ENCODE measurements at places on chromosomes 13 and 19.

DNA sequence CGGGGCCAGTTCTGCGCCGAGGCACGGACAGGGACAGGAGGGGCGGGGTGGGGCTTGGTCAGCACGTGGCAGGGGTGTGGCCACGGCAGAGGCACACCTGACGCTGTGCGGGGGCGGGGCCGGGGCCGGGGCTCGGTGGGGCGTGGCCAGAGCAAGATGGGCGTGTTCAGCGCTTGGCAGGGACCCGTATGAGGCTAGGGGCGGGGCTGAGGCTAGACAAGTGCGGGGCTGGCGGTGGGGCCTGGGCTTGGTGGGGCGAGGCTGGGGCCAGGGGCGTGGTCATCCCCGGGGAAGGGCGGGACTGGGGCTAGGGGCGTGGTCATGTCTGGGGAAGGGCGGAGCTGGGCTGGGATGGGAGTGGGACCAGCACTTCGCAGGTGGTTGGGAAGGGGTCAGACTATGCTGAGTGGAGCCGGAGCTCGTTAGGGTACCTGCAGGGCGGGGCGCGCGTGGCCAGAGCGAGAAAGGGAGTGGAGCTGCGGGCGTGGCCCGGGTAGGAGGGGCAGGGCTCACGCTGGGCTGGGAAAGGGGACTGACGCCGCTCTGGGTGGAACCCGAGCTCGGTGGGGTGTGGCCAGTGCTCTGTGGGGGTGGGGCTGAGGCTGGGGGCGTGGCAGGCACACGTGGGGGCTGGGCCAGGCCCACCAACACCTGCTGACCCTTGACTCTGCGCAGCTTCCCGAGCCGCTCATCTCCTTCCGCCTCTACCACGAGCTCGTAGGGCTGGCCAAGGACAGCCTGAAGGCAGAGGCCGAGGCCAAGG lies 12.8 kb downstream of the POLR2E start:
- peak; percentile 84 for DNase-seq

- DNase-seq = no peak
Measured at GRCh38 chr19:5200844-5201243, 139.8 kb downstream of the PTPRS start.

DNA sequence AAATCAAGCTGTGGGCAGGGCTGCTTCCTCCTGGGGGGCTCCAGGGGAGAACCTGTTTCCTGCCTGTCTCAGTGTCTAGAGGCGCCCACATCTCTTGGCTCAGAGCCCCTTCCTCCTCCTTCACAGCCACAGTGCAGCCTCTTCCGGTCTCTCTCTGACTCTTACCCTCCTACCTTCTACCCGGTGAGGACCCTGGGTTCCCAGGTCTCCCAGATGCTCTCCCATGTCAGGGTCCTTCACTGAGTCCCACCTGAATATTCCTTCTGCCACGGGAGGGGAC lies 153.1 kb downstream of the KDM4B start:
- no peak for DNase-seq

- DNase-seq = no peak
Measured at GRCh38 chr13:72678312-72678711, 49.1 kb downstream of the MZT1 start.

DNA sequence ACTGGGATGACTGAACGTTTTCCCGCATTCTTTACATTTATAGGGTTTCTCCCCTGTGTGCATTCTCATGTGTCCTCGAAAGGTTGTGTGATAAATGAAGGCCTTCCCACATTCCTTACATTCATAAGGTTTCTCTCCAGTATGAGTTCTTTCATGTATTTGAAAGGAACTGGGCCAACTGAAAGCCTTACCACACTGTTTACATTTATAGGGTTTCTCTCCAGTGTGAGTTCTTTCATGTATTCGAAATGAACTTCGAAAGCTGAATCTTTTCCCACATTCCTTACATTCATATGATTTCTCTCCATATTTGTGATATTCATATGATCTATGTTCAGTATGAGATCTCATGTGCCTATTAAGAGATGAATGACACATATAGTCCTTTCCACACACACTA lies 19.4 kb downstream of the ZNF709 start:
- DNase-seq = no peak

DNA sequence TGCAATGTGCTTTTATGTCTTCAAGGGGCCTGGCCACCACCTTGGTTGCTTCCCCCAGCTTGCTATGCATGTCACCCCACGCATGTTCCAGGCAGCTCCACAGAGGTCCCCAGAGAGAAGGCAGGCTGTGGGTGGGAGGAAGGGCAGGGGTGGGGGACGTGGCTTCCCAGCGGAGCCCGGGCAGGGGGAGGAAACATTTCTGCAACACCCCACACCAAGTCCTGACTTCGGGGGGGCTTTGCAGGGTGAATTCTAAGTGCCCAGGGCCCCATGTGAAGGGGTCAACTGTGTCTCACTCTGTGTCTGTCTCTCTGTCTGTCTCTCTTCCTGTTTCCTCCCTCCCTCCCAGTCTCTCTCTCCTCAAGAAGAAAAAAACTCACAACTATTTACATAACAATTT lies 39.6 kb downstream of the LTBP4 start:
- DNase-seq = no peak

- DNase-seq = no peak
Measured at GRCh38 chr13:31798189-31798588, 58.9 kb downstream of the RXFP2 start.

DNA sequence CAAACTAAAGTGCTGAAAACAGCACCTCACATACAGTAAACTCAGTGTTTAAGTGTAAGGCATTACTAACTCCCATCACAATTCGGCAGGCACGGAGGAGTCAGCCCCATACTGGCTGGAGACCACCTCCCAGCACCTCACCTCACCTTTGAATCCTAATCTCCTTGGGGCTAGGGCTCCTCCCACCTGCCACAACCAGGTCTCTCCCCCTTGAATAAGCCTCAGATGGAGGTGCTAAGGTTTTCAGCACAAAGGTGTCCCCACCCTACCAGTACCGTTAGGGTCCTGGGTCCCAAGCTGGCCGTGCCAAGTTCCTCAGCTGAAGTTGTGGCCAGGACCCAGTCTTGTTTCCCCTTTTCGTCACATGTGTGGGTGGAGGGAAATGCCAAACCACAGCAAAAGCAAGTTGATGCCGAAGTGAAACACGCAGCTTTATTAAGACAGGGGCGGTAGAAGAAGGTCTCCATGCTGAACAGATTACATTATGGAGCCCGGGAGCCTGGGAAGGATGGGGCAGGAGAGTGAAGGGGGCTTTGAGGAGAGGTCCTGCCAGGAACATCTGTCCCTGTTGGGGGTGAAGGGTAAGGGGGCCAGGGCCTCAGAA lies at the start of gene IGFLR1:
Gene IGFLR1 (minus strand): TSS at position 332 of the 604 bp plus-strand sequence. CDS start 1,272 bp downstream, outside the sequence.
- peak; percentile 83 for DNase-seq

- no peak for DNase-seq
Measured at GRCh38 chr13:113820813-113821651, 42.8 kb downstream of the GAS6 start.

DNA sequence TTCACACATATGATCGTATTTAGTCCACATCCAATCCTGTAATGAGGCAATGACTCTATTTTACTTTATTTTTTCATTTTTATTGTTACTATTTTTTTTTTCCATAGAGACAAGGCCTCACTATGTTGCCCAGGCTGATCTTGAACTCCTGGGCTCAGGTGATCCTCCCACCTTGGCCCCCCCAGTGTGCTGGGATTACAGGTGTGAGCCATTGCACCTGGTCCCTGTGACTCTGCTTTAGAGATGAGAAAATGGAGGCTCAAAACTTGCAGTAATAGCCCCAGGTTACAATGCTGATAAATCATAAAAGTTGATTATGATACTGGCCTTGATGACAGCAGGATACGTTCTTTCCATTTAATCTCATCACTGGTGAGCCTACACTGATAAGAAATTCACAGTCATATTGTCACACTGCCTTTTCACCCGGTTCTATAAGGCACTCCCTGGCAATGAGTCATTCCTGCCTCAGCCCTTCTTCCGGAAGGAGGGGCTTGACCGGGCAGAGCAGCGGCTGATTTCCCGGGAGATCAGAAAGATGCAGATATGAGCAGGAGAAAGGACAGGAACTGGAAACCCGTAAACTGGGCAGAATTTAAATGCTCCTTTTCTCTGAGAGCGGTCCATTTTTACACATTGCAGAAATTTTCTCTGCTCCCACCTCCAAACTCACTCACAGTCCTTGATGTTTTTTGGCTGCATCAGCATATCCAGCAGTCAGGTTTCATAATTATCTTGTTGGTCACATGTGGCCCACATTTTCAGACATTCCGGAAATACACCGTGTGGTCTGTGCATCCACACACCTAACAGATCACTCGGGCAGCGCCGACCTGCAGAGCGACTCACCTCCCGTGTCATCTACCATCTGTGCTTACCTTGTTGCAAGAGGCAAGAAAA lies 616.4 kb downstream of the EFNB2 start:
- no peak for DNase-seq

DNA sequence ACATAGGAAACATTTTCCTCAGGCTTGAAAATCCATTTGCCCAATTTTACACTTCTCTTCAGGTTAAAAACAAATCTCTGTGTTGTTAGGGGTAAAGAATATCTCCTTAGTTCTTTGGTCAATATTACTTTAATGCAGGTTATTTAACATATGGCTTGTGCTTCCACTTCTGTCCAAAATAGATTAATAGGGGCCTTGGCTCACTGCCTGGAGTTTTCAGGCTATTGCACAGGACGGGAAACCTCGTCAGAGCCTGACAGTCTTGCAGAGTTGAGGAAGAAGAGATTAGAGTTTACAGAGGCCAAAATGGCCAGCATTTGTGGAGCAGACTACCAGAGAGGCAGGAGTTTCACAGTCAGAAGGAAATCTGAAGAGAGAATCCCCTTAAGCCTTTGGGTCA lies 863.9 kb upstream of the GPC6 start:
- no peak for DNase-seq

DNA sequence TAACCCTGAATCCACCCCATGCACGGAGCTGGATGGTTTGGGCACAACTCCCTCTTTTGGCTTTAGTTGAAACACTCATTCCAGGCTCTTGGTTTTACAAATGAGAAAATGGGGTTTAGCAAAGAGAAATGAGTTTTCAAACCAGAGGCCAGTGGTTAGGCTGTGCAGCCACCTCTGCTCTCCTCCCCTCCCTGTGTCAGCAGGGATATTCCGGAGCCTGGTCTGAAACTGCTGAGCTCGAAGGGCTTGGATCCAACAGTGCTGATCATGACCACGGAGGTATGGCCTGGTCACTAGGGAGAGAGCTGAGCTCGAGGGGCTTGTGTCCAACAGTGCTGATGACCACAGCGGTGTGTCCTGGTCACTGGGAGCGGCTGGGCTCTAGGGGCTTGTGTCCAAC lies 41.5 kb downstream of the ZNF787 start:
- no peak for DNase-seq

DNA sequence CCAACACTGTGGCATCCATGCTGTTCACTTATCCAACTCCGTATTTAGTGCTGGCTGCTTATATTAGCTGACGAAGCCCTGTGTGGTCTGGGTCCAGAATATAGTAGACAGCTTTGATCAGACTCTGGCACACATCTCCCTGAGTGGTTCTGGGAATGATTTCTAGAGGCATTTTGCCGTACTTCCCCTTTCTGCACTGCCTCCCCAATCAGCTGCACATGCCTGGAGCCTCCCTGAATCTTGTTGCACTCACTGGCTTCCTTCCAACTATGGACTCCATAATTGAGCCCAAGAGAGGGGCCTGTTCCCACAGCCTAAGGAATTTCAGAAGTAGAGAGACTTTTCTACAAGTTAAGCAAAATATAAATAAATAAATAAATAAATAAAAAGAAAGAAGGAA lies 30.4 kb upstream of the PCDH8 start:
- DNase-seq = no peak

- no peak for DNase-seq
Measured at GRCh38 chr19:55146705-55147273, 2.2 kb downstream of the TNNT1 start.

DNA sequence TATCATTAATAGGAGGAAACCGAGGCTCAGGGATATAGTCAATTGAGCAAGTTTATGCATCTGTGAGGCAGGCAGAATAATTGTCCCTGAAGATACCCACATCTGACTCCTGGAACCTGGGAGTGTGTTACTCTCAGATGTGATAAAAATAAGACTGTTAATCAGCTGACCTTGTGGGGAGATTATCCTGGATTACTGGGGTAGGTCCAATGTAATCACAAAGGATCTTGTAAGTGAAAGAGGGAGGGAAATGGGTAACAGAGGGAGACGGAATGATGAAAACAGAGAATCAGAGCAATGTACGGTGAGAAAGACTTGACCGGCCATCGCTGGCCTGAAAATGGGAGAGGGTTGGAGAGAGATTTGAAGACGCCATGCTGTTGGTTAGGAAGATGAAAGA lies 3.2 kb upstream of the EDDM13 start:
- DNase-seq = no peak

- peak; percentile 77 for DNase-seq
Measured at GRCh38 chr19:16594131-16594586, 21.9 kb upstream of the SLC35E1 start.

GRCh38 chr13:74930402-74931165 lies 551.4 kb downstream of the TBC1D4 start:
- DNase-seq = no peak

DNA sequence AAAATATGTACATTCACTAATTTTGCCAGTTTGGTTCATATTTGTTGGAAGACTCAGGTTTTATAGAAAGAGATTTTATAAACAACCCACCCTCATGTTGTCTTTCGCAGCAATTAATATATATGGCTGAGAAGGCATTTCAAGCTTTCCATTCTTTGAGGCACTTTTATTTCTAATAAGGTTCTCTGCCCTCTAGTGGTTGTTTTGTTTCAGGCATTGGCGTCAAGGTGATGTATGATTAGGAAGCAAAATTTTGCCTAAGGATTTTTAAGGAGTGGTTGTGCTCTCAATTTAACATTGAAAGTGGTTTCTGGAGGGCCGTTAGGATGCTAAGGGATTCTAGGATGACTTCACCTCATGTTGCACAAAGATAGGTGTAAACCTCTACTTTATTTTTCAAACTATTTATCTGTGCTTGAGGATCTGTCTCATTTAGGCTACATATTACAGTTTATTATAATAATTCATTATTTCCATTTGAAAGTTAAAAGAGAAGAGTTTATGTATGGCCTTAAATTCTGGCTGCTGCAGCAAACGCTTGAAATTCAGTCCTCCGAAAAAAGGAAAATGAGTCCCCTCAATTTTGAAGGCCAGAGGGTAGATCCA lies 35.9 kb downstream of the OXGR1 start:
- no peak for DNase-seq

DNA sequence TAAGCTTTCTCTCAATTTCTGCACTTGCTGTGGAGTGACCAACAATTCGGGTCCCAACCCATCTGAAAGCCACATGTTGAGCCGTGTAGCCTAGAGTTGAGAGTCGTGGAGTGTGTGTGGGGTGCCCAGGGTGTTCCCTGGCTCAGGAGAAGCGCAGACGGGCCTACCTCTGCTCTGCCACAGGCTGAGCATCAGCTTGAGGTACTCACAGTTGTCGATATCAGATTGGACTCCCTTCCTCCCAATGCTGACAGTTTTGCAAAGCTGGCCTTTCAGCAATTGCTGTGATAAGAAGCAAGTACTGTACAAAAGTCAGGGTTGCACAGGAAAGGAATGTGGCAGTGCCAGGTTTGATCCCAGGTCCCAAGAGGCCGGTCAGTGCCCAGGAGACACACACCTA lies 133.4 kb upstream of the SPACA7 start:
- DNase-seq = no peak

- DNase-seq = no peak
Measured at GRCh38 chr13:74047931-74048600, 86.1 kb downstream of the KLF12 start.
